ENCODE measurements at places on chromosomes 4 and X.

DNA sequence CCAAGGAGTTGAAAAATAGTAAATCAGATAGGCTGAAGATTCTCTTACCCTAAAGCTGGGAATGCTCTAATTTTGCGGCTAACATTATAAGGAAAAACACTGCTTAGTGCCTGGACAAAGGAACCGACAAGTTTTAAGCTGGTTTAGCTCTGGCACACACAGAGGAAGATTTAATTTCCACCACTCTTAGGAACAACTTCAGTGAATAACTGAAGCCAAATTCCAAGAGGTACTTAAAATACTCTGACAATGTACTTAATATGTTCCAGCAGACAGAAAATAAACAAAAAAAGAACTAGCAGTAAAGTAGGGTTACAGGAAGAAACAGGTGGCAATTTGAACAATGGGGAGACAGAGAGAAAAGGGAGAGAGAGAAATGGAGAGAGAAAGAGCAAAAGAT, 340.8 kb upstream of the NDST4 start:
- DNase-seq: no peak

GRCh38 chr4:32503241-32503640, 1783.1 kb downstream of the PCDH7 start:
- no peak for DNase-seq

DNA sequence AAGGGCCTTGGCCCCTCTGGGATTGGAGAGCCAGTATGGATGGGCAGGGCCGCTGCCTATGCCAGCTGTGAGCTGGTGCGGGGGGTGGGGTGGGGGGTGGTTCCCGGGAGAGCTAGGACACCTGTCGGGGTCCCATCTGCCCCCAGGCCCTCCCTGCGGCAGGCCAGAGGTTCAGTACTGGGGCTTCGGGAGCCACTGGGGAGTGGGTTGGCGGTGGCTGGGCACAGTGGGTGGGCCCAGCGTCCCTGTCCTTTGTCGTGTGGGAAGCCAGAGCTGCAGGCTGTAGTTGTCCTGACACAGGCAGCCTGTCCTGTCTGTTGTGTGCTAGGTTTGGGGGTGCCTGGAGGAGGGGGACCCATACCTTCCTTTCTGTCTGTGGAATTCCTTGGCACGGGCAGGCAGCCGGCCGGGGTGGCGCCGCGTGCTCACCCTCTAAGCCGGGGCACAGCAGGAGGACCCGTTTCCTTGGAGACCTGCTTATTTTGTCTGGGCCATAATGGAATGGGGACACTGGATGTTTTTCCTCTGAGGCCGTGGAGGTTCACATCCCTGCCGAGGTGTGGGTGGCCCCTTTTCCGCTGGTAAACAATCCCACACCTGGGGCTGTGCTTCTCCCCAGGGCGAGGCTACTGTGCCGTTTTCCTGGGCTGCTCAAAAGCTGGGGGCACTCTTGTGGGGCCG, 14.8 kb downstream of the DOK7 start:
- no peak for DNase-seq

DNA sequence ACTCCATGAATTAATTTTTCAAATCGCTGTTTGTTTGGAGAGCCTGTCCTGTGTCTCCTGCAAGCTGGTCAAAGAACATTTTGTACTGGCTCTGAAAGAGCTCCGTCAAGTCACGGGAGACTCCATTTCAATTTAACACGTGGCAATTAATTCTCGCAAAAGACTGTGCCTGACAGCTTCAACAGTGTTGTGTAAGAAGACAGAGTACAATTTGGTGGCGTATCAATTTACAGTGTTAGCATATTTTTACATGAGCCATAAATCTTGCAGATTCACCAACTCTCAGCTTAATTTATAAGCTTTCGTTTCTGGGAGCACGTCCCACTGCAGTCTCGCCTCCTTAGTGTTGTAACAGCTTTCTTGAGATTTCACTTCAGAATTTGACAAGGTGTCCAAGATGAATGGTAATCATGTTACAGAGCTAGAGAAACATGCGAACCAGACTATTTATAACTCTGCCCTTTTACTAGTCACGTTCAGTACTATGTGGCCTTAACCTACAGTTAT, 70.8 kb downstream of the RWDD4 start:
- no peak for DNase-seq

- no peak for DNase-seq
These were observed 30.9 kb downstream of the CAMK2D start for GRCh38 chr4:113730467-113731216.

DNA sequence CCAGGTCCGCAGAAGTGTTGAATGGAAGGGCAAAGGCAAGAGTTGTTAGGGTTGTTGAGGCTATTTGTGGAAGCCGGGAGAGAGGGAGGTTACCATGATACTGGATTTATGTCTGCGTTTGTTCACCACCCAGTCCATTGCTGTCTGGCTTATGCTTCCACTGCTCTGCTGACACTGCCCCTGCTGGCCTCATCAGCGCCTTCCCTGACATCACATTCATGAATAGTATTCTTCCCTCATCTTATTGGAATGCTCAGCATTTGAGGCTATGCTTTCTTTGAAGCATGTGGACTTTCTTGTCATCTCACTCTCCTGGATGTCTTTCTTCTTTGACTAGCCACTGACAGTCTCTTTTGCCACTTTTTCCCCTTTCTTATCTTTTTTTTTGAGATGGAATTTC, 10.3 kb downstream of the GNL3L start:
- no peak for DNase-seq

GRCh38 chr4:125828346-125828745, 513.6 kb downstream of the FAT4 start:
- DNase-seq: no peak

GRCh38 chr4:140706276-140706625, 49.9 kb downstream of the TBC1D9 start:
- no peak for DNase-seq

DNA sequence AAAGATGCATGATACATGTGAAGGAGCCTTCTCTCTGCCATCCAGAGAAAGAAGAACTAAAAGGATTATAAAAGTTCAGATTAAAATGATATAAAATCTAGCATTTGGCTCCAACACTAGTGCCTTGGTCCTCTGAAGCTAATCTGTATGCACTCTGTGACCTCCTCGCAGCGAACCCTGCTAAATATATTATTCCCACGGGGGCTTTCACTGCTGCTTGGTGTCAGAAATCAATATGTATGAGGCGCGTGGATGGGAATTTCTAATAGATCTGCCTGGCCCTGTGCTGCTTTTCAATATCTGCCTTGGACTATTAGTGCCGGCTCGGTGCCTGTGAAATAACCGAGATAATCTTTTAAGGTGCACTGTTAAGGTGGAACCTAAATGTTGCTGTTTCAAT, 69.7 kb downstream of the CXXC4 start:
- DNase-seq: peak; percentile 57

DNA sequence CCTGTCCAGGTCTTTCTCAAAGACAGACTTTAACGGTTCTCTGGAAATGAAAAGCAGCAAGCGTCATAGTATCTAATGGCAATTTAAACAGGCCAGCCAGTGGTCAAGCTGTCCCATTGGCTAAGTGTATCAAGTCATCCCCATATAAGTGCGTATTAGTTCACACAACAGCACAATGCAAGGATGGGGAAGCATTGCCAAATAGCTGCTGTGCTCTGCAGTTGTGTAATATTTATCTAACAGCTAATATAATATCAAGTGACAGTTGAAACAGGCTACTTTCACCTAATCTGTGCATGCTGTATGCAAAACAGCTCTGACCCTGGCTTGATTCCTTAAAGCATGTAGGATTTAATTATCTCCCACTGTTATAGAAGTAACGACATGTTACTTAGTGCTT, 134.8 kb upstream of the PPARGC1A start:
- no peak for DNase-seq

GRCh38 chrX:49308604-49309269, 5.3 kb downstream of the GAGE10 start:
- DNase-seq: no peak

DNA sequence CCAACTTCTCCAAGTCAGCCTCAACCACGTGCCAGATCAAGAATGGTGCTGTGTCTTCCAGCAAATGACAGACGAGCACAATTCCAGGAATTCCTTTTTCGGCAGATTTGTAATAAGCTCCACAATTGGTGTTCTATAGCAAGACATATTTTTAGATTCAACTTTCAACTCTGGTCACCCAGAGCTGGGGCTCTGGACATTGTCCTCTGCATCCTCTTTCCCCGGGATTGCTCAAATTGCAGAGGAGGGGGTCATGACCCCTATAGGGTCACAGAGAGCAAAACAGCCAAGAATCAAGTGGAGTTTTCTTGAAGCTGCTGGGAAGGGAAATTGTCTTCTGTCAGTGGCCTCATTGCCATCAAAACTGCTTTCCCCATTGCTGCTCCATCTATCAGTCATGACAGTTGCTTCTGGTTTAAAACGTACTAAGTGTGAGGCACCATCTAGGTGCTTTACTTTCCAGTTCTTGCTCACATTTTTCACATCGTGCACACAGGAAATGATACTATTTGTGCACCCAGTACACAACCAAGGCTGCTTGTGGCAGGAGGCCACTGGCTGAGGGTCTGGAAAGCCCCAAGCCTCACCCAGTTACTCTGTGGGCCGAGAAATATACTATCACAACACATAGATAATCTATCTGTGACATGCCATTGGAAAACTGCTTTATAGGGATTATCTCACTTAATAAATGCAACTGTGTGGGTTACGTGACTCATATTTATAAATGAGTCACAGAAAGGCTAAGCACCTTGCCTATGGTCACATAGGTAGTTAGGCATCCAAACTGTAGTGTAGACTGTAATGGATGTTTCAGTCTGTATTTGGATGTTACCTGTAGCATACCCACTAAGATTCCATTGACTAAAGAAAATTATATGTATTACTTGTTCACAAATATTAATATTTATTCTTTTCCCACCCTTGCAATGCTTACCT, 91.7 kb upstream of the PHOX2B start:
- no peak for DNase-seq

GRCh38 chrX:57367649-57368048, 81.1 kb downstream of the FAAH2 start:
- no peak for DNase-seq

- DNase-seq: peak; percentile 12
These were observed 9.6 kb upstream of the MAP7D3 start for GRCh38 chrX:136260776-136261175.

DNA sequence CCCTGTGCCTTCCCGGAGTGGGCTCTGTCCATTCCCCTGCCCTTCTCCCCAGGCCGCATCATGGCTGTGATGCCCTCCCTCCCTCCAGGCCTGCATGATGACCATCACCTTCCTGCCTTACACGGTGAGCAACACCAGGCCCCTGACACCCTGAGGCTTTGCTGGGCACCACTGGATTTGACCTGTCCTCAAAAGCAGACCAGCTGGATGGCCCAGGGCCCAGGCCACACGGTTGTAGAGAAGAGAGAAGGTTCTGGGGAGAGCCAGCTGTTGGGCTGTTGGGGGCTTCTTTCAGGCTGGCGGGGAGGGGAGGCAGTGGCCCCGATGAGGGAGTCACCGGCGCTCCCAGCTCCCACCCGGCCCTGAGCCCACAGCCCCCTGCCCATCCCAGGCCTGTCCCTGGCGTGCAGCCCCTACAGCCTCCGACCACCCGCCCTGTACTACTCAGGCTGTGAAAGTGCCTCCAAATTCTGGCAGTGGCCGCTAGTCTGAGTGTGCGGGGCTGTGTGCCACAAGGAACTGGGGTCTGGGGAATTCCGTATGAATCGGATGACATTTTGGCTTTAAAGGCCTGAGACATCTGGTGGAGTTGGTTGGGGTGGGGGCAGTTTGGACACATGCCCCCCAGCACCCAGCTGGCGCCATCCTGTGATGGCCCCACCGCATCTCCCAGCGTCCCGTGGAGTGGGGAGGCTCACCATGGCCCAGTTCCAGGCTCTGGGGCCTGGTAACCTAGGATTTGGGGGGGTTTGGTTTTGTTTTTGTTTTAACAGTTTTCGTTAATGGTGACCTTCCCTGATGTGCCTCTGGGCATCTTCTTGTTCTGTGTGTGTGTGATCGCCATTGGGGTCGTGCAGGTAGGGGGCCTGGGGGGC, 19.6 kb downstream of the TMEM175 start:
- no peak for DNase-seq

- no peak for DNase-seq
These were observed 151.8 kb downstream of the LHFPL1 start for GRCh38 chrX:112527903-112528302.

DNA sequence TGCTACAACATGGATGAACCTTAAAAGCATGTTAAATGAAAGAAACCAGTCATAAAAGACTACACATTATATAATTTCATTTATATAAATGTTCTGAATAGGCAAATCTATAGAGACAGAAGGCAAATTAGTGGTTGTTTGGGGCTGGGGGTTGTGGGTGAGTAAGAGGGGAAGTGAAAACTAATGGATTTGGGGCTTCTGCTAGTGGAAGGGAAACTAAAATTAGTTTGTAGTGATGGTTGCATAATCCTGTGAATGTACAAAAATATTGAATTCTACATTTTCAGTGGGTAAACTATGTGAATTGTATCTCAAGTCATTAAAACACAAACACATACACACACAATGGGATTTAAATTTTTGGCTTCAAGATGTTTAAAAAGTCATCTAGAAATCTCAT, 25.4 kb upstream of the LIMCH1 start:
- DNase-seq: no peak

- no peak for DNase-seq
These were observed 168.5 kb upstream of the LDB2 start for GRCh38 chr4:17066972-17067371.

- DNase-seq: no peak
These were observed 662.2 kb upstream of the BOD1L1 start for GRCh38 chr4:14289708-14290107.

DNA sequence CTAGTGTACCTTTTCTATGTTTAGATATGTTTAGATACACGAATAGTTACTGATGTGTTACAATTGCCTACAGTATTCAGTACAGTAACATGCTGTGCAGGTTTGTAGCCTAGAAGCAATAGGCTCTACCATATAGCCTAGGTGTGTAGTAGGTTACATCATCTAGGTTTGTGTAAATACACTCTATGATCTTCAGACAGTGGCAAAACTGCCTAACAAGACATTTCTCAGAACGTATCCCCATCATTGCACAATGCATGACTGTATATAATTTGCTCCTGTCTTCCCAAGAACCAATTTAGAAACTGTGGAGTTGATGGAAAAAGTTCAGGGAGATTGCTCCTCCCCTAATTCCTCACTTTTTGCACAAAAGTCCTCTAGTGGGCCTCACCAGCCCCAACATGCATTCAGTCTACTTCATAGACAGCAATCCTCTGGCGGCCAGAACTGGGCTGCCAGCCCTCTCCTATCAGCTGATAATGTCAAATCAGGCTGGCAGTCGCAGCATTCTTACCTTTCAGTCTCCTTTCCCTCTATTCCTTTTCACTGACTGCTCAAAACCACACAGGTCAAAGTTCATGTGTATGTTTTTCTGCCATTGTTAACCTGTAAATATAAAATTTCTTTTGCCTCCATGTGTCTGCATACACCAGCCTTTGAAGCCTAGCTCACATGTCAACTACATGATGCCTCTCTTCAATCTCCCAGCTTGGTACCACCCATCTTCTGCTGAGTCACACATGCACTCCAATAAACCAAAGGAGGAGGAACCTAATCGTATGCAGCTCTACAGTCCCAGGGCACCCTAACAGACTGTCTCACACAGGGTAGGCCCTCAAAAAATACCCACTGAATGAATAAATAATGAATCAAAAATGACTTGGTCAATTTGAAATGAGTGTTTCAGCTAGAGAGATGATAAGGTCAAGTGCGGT, 32.0 kb downstream of the BCLAF3 start:
- no peak for DNase-seq

- no peak for DNase-seq
These were observed 41.2 kb downstream of the SH3RF1 start for GRCh38 chr4:169229571-169230028.

GRCh38 chr4:104492183-104492771, 2.4 kb downstream of the CXXC4 start:
- DNase-seq: peak; percentile 83

GRCh38 chr4:140935254-140935653, 179.1 kb upstream of the TBC1D9 start:
- DNase-seq: peak; percentile 29

GRCh38 chrX:133323431-133323830, 91.9 kb downstream of the GPC4 start:
- DNase-seq: no peak
